ENCODE measurements at places on chromosomes 13 and 19.

DNA sequence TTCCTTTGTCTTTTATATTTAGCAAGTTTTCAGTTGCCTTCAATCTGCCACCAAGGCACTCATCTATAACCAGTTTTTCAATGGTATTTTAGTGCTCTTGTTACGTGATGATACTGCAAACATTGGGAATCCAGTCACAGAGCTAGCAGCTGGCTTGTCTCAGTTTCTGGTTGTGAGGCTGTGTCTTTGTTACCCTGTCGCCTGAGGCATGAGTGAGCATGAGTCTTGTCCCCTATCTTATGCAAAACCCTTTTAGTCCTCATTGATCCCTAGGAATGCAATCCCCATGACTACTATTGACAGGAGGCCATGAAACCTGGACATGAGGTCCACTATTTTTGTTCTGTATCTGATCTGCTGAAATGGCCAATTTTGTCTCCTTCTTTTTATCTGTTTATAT is 391.0 kb downstream of the LMO7 start:
- DNase-seq, result no peak

DNA sequence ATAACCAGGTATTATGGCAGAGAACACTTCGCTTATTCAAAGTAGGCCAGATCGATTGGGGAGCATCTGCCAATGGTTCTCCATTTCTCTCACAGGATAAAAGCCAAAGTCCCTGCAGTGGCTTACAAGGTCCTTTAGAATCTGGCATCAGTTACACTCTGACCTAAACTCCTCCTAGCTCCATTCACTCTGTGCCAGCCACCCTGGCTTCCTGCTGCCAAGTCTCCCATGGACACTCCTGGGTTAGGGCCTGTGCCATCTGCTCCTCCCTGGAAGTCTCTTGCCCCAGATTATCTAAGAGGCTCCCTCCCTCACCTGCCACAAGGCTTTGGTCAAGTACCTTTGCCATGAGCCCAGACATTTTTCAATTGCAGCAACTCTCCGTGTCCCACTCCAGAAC is 649.2 kb downstream of the DACH1 start:
- no peak for DNase-seq

GRCh38 chr13:93172109-93172508 is 54.5 kb upstream of the GPC6 start:
- no peak for DNase-seq

GRCh38 chr13:74661851-74662250 is 527.6 kb upstream of the KLF12 start:
- peak; percentile 3 for DNase-seq

DNA sequence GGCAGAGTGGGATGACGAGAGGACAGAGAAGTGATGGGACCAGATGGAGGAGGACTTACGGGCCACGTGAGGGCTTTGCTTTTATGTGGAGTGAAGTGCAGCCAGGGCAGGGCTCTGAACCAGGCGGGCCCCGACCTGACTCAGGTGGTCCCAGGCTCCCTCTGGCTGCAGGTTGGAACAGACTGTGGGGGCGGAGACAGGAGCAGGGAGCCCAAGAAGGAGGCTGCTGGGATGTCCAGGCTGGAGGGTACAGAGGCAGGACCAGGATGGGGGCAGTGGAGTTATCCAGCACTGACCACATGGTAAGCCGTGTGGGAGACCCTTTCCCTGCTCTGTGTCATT is 2.1 kb downstream of the FXYD5 start:
- DNase-seq, result no peak

DNA sequence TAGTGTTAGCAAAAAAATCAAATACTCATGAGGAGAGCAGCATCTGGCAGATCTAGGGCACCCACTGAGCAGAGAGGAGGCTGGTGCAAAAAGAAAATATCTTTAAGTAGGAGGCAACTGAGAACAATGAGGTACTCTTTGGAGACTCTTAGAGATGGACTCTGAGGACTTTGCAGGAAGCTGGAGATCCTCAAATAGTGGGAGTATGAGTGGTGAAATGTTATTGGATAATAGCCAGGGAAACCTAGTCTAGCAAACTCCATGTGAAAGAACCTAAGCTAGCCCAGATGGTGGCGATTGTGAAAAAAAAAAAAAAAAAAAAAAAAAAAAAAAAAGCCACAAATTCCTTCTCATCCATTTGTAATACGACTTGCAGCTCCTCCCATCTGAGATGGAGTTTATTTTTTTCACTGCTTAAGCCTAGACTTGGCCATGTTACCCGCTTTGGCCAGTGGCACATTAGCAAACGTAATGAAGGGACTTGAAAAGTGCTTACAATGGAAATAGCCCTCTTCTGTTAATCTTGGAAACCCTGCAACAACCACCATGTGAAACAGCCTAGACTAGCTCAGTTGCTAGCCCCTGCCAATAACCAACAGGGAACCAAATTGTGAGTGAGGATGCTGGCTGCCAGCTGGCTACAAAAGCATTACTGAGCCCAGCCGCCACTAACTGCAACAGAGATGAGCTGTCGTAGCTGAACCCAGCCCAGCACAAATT is 476.2 kb downstream of the KLF12 start:
- no peak for DNase-seq

GRCh38 chr13:112821340-112822055 is 131.7 kb downstream of the ATP11A start:
- DNase-seq, result no peak

Measured in skeletal muscle cell (primary cell).